Glomerular endothelial cell (primary cell): ENCODE measurements at places on chromosomes 7 and 10. TPM values are rescaled to one million over a fixed set of nuclear protein-coding genes. Genes with fewer than 3 reads are reported as not detected.

The EIF5AL1 gene
- total RNA-seq, result 0.53 TPM in 2 replicates

The ANKRD61 gene
- not detected in 2 replicates for total RNA-seq

The SPDYE11 gene
- not detected in 2 replicates for total RNA-seq

The GRM8 gene
- total RNA-seq, result 0.19 TPM in 1 of 2 replicates, not detected in the other

The SP8 gene
- total RNA-seq, result not detected in 2 replicates

The TMEM196 gene
- not detected in 2 replicates for total RNA-seq
